ENCODE measurements at places on chromosomes 13 and 19. TPM values are rescaled to one million over a fixed set of nuclear protein-coding genes. Genes with fewer than 3 reads are reported as not detected.

- peak; percentile 43 for DNase-seq
These were observed 13.0 kb downstream of the YIPF2 start for GRCh38 chr19:10915130-10916091.

DNA sequence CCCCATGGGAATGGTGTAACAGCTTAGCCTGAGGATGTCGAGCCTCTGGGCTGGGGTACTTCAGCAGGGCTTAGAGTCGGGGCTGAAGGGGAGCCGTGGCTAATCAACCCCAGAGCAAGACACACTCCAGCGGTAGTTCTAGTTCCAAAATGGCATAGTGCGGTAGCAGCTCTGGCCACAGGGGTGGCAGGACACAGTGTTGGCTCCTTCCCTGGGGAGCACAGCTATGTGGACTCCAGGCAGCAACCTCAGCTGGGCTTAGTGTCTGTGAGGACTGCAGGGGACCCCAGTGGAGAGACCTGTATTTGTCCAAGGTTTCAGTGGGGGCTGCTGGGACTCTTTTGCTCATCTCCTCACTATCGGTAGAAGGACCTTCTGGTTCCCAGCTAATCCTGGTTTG, 70.8 kb upstream of the PCDH20 start:
- no peak for DNase-seq

DNA sequence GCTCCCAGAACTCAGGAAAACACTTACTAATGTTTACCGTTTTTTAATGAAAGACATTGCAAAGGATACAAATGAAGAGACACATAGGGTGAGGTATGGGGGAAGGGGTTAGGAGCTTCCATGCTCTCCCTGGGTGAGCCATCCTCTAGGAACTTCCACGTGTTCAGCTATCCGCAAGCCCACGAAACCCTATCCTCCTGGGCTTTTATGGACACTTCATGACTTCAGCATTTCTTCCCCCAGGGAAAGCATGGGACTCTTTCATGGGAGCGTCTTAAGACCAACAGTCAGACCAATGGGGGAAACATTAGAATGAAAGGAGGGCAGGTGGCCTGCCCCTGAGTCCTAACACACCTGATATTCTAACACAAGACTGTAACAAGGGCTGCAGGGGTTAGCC, 6.6 kb upstream of the ESD start:
- no peak for DNase-seq

DNA sequence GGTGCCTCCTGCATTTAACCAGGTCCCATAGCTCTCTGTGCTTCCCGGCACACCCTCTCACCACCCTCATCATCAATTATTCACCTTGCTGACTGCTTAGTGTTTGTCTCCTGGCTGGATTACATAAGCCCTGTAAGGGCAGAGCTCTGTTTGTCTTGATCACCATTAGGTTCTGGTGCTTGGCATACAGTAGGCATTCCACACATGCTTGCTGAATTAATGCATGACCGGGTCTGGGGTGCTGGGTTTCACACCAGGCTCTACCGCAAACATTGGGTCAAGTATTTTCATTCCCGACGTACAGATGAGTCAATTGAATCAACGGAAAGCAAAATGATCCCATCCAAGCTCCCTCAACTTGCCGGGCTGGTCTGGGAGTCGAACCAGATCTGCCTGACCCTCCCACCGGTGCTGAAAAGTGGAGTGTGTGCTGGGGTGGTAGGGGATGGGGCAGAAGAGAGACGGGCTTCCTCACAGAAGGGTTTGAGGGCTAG, 28.5 kb downstream of the VAV1 start:
- peak; percentile 47 for DNase-seq

- DNase-seq = no peak
These were observed 58.7 kb downstream of the SIAH3 start for GRCh38 chr13:45792827-45793303.

The CYP2A7 gene
- total RNA-seq = not detected

The DACT3 gene
- total RNA-seq = 1.6 TPM

DNA sequence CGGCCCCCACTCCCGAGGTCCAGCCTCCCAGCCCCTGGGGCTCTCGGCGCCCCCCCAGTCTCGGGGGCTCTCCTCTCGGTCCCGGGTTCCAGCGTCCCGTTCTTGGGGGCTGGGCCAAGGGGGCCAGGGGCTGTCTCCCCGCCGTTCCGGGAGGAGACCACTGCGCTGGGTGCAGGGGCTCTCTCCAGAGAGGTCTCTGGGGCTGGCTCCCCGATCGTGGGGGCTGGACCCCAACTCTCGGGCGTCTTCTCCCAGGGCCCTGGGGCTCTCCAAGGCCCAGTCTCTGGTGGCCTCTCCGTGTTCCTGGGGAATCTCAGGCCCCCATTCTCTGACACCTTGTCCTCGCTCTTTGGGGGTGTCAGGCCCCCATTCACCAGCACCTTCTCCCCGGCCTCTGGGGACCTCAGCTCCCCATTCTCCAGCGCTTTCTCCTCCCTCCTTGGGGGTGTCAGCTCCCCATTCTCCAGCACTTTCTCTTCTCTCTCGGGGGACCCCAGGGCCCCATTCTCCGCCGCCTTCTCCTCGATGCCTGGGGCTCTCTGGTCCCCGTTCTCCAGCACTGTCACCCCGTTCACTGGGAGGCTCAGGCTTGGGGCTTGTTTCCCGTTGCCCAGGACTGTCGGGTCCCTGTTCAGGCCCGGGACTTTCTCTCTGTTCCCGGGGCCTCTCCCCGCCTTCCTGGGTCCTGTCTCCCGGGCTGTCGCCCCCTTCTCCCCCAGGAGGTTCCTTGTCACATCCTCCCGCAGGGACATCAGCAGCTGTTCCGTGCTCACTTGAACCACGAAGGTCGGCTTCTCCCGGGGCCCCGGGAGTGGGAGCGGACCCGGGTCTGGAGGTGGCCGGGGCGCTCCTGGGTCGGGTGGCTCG, 13.7 kb downstream of the LMTK3 start:
- no peak for DNase-seq

The GJB6 gene
- total RNA-seq = not detected

GRCh38 chr19:48480558-48481500, 11.7 kb downstream of the CYTH2 start:
- DNase-seq = no peak

- DNase-seq = no peak
These were observed 539 bp upstream of the ZNF667 start for GRCh38 chr19:56477429-56478338.

- no peak for DNase-seq
These were observed 1635.8 kb downstream of the PCDH9 start for GRCh38 chr13:65594298-65594781.

The KLK11 gene
- not detected for total RNA-seq

DNA sequence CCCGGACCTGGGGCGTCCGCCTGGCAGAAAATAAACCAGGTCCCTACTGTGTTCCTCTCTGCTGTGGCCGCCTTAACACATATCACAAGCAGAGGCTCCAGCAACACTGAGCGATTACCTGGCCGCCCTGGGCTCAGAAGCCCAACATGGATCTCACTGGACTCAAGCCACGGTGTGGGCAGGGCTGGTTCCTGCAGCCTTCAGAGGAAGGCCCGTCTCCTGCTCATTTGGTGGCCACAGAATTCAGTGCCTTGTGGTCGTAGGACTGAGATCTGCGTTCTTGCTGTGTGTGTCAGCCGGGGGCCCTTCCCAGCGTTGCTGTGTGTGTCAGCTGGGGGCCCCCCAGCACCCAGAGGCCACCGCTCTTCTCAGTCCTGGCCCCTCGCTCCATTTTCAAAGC, 30.2 kb downstream of the C2CD4C start:
- DNase-seq = no peak

DNA sequence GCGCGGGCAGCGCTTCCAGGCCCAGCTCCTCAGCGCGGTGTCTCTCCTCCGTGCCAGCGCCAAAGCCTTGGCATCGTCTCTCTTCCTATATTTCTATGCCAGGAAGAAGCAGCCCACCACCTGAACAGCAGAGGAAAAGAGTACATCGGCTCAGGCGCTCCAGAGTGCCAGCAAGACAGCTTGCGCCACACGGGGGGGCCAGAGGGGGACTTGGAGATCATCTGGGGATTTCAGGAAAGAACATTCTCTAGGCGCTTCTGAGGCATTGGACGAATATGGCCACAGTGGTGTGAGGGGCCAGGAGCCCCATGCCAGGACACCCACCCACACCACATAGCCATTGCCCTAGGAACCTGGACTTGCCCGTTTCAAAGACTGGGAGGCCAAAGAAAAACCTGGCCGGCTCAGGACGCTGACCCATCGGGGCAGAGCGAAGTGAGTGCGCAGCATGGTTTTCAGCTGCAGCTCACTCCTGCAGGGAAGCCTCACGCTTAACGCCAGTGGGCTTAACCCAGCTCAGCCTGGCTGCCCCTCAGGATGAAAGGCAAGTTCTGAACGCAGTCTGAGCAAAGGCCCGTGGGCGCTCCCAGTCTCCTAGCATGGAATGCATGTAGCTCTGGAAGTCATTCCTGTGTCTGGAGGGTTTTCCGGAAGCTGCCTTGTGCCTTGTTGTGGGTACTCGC, 62.1 kb downstream of the GGACT start:
- DNase-seq = no peak

DNA sequence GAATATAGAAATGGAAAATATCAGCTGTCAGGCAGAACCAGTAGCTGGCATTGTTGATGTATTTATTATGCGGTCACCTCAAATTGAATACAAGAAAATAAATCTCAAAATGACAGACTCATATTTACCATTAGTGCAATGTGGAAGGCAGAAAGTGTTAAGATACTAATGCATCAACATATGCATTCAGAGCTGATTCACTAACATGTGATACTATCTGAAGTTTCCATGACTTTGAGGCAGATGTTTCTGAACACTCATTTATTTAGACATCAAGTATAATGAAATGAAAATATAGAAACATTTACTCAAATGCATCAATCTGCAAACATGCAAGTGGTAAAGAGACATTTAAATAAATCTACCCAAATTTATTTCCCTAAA, 474.2 kb upstream of the SLC10A2 start:
- no peak for DNase-seq

DNA sequence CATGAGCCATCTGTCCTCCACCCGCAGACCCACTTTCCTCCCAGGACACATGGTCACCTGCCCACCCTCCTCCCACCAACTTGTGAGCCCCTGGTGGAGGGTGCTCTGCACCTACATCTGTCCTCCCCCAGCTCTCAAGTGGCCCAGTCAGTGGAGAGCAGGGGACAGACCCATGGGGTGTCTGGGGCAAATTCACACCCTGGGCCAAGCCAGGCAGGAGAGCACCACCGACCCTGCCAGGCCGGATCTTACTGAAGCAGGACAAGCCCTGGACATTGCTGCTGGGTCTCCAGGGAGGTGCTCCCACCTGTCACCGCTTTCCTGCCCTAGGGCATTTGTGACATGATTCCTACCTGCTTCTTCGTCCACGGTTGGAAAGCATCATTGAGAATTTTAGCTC, 221.6 kb downstream of the TUBA3C start:
- no peak for DNase-seq

- DNase-seq = no peak
These were observed 2.4 kb downstream of the METTL21C start for GRCh38 chr13:102692491-102692826.

DNA sequence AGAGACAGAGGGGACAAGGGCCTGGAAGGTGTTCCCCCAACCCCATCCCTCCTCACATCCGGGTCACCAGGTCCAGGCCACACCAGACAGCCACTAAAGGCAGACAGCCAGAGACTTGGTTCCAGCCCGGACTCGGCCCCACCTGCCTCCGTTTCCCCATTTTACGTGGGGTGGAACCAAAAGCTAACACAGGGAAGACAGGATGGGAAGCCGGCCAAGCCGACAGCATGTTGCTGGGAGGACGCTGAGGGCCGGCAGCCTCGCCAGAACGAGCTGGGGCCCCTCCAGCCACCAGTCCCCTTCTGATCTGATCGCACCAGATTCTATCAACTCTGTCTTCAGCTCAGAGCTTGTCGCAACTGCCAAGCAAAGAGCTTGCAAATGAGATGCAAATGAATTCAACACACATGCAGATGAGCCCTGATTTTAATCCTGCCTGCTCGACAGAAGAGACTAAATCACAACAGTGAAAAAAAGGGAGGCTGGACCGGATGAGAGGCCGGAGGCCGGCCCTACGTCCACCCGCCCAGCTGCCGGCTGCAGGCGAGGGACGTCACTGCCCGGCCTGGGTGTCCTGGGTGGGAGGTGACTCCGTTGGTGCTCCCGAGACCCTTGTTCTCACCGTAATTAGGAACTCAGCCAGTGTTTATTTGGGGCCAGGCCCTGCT, 17.5 kb upstream of the SHC2 start:
- no peak for DNase-seq

GRCh38 chr19:48530770-48531169, 19.1 kb upstream of the LMTK3 start:
- DNase-seq = no peak

- DNase-seq = no peak
These were observed 221.0 kb downstream of the EFNB2 start for GRCh38 chr13:106314417-106314816.

The KLK14 gene
- total RNA-seq = not detected

The ZNF253 gene
- 3.5 TPM for total RNA-seq

DNA sequence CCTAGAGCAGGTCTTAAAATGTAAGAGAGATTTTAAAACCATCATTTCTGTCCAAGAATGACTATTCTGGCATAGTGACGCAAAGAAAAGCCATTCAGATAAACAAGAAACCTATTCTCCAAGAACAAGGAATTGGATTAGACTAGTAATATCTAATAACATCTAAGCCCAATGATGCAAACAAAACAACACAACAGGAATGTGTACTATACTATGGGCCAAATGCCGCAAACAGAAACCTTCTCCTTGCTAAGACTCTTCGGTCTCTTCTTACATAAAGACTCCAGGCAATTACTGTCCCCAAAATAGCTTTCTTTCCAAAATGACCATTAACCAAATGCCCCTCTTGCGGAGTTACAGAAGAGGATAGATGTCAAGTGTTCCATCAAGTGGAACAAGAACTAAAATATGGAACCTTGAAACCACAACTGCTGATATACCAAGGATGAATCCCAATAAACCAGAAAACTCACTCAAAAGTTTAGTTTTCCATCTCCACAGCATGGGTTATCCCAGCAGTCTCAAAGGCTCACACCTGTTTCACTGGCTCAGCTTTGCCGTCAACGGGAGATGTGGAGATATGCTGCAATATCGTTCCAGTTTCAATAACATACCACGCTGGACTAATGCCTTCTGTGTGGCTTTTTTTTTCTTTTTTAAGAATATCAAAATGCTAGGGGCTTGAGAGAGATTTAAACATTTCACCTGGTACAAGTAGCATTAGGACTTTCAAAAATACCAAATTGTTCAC, 76.2 kb downstream of the FOXO1 start:
- DNase-seq = no peak
